ENCODE measurements at places on chromosomes 2 and 18. TPM values are rescaled to one million over a fixed set of nuclear protein-coding genes. Genes with fewer than 3 reads are reported as not detected.
A peak's percentile ranks its signal among the peaks of the same experiment; 100 is the strongest.

GRCh38 chr18:75809151-75809925, 381.8 kb upstream of the SMIM21 start:
- no peaks in the 10 kb centered on the region for H3K27me3 ChIP-seq
- H3K4me1 ChIP-seq: no peaks in the 10 kb centered on the region
- DNase-seq: no peak
- H3K36me3 ChIP-seq: no peaks in the 10 kb centered on the region
- no peak overlapping the region for H3K27ac ChIP-seq

GRCh38 chr18:79950515-79951341, 725 bp downstream of the SLC66A2 start:
- no peaks in the 10 kb centered on the region for H3K4me1 ChIP-seq
- H3K27me3 ChIP-seq: no peaks in the 10 kb centered on the region
- DNase-seq: no peak
- H3K36me3 ChIP-seq: peaks cover 5% of the 10 kb centered on the region
- peak overlapping the region; percentile 98 for H3K4me3 ChIP-seq

The UGT1A10 gene
- 70.7 TPM for total RNA-seq

The TMEM163 gene
- 1.7 TPM for total RNA-seq

DNA sequence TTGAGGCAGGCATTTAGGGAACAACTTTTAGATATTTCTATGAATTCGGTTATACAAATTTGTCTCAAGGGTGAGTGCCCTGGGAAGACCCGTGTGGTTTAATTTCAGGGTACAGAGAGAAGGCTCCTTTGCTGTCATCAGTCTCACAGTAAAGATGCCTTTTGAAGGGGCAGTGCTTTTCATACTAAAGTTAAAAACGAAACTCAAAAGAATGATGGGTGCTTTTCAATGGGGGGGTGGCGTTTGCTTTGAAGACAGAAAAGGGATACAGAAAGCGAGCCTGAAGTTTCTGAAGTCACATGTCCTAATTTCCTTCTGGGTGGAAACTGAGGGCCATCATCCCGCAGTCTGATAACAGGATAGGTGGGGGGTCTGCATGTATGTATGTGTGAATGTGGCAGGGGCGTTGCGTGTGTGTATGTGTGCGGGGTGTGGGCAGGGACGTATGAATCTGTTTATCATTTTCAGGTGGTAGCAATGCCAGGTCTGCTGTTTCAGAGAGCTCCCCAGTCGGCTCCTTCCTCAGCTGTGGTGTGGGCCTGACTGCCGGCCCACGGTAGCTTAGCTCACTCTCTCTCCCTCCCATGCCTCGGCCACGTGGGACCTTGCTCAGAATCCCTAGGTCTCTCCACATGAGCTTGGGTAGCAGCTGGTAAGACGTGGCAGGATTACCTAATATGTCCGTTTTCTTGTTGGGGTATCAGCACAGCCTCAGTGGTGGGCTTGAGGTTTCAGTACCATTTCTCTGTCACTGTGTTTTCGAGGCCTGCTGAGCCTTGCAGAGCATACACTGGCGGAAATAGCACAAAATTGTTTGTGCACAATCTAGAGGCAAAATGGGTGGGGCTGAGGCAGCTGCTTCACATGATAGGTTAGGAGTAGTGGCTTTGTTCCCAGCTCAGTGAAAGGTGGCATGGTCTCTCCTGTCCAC, 32.7 kb downstream of the ARHGAP25 start:
- H3K4me1 ChIP-seq: no peaks in the 10 kb centered on the region
- H3K4me3 ChIP-seq: no peak overlapping the region
- no peaks in the 10 kb centered on the region for H3K27me3 ChIP-seq
- H3K27ac ChIP-seq: peak overlapping the region; percentile 93
- no peak for DNase-seq
- H3K36me3 ChIP-seq: no peaks in the 10 kb centered on the region

GRCh38 chr18:58770601-58771000, 94.1 kb upstream of the ZNF532 start:
- H3K4me1 ChIP-seq: peaks cover 7% of the 10 kb centered on the region
- DNase-seq: no peak
- H3K4me3 ChIP-seq: no peak overlapping the region
- no peaks in the 10 kb centered on the region for H3K27me3 ChIP-seq

The TEKT4 gene
- total RNA-seq: not detected

The TTC39C gene
- total RNA-seq: 11.0 TPM

- no peaks in the 10 kb centered on the region for H3K27me3 ChIP-seq
- H3K4me3 ChIP-seq: no peak overlapping the region
- no peak overlapping the region for H3K27ac ChIP-seq
- no peak for DNase-seq
Measured at GRCh38 chr2:238117199-238118154, 17.3 kb downstream of the ESPNL start.

DNA sequence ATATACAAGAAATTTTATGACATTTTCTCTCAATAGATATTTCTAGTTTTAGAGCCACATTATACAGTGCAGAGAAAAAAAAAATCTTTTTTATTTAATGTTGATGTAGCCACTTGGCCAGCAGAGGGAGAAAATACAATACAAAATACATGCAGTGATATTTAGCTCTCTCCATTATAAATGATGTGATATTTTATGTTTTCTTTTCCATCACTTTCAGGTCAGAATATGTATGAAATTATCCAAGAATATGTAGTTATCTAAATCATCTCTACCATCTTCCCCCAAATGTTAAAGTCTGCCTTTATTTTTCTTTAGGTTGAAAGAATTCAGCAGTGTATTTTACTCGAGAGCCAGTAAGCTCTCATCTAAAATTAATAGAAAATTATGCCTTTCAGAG, 533.6 kb upstream of the FSHR start:
- no peak overlapping the region for H3K4me3 ChIP-seq
- no peaks in the 10 kb centered on the region for H3K4me1 ChIP-seq
- no peak overlapping the region for H3K27ac ChIP-seq
- no peaks in the 10 kb centered on the region for H3K36me3 ChIP-seq
- H3K27me3 ChIP-seq: no peaks in the 10 kb centered on the region
- DNase-seq: no peak

All from Peyer's patch (tissue), 4 donors.